Activated T-helper 9 cell treated with anti-CD3 and anti-CD28 coated beads, Interleukin-2, amount 50 U/mL, for 16 hours (primary cell): ENCODE measurements at places on chromosomes 1 and 21.

GRCh38 chr1:102833151-102833550 lies 275.2 kb downstream of the COL11A1 start:
- DNase-seq: no peak

- no peak for DNase-seq
Observed at GRCh38 chr21:25406887-25407579, 200.2 kb downstream of the MRPL39 start.

- no peak for DNase-seq
Observed at GRCh38 chr1:31765516-31765915, 1.4 kb upstream of the ADGRB2 start.

GRCh38 chr1:241713316-241713715 lies 61.2 kb downstream of the WDR64 start:
- DNase-seq: no peak

GRCh38 chr1:169692756-169693460 lies 18.5 kb downstream of the SELL start:
- DNase-seq: no peak

GRCh38 chr21:46399129-46399528 lies 59.6 kb upstream of the DIP2A start:
- DNase-seq: no peak

- no peak for DNase-seq
Observed at GRCh38 chr1:234716908-234717375, 107.0 kb upstream of the IRF2BP2 start.

DNA sequence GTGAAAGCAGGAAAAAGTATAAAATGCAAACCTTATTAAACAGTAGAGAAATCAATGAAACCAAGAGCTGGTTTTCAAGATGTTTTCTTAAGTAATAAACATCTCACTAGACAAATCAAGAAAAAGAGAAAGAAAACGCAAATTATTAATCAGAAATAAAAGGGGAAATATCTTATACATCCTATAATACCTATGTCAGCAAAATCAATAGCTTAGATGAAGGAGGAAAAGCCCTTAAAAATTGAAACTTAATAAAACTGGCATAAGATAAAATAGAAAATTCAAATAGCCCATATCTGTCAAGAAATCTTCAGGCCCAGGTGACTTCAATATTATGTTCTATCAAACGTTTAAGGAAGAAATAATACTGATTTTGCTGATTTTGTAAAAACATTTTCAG lies 59.1 kb downstream of the RGS4 start:
- no peak for DNase-seq

GRCh38 chr1:3506041-3506440 lies 51.6 kb downstream of the ARHGEF16 start:
- DNase-seq: no peak

DNA sequence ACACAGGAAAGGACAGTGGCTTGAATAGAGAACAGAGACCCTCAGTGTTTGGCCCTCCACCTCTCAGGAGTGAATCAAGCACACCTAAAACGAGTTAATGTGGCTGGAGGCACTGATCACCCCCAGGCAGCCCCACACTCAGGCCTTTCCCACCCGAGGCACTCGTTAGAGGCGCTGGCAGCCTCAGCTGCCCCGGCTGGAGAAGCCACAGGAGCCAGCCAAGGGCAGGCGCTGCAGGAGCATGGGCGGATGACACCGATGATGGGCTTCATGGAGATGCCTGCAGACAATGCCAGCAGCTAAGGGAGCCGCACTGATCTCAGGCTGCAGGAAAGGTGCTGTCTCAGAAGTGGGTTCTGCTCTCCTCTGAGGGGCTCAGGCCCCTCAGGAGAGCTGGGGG lies 24.1 kb upstream of the ABCG1 start:
- no peak for DNase-seq

- DNase-seq: no peak
Observed at GRCh38 chr1:145740269-145740668, 21.0 kb downstream of the CD160 start.

DNA sequence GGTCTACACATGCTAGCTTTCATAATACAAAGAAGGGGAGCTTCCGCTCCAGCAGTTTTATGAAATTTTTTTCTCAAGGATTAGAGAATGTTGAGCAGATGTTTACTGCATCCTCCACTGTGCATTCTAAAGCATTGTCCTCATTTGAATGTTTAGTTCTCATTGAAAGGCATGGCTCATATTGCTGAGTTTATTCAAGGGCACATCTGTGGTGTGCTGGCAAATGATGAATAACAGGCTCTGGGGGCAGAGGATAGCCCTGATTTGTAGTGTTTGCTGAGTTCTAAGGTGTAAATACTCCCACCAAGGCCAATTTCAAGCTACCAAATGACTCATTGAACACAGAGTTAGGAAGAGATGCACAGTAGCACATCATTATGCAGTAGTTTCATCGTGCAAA lies 303.2 kb upstream of the FAM78B start:
- DNase-seq: no peak

DNA sequence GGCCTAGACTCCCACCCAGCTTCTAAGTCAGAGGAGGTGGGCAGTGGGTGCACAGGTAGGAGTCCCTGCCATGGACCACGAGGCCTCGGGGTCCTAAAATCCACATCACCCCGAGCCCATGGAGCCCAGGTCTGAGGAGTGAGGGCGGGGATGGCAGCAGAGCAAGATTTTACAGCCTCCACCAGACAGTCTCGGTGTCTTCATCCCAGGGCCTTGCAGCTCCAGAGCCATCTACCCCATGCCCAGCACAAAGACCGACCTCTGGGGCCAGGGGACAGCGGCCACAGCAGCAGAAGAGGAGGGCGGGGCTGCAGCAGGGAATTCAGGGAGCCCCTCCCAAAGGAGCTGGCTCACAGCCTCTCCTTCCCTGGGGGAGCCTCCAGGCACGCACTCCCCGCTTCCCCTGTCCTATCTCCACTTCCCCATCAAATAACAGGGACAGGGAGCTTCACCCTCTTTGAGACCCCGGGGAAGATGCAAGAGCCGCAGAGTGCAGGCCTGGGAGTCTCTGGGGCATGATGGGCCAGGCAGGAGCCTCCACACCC lies 14.6 kb downstream of the CHD5 start:
- no peak for DNase-seq

DNA sequence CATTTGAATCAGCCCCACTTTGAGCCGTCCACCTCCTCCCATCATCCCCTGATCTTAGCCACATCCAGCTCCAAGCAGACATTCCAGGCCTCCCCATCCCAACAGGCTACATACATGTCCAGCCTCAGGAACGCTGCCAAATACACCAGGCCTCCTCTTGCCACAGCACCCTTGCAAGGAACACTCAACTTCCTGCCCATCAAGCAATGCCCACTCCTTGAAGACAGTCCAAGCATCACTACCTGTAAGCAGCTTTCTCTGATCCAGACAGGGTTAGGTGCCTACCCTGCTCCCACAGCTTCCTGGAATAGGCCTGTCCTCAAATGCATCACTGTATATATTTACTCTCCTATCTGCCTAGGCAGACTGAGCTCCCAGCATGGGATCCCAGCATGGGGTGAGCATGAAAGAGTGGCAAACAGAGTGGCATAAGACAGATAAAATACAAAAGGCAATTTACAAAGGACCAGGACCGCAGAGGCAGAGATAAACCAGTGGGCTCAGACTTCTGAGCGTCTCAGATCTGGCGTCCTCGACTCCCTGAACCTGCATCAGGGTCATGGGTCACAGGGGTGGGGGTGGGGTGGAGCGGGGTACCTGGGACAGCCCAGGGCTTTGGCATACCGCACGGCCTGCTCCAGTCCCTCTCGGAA lies 816 bp downstream of the HYI start:
- DNase-seq: no peak

- DNase-seq: no peak
Observed at GRCh38 chr1:232891656-232892317, 58.6 kb upstream of the NTPCR start.
